ENCODE measurements at places on chromosomes 12 and 14. TPM values are rescaled to one million over a fixed set of nuclear protein-coding genes. Genes with fewer than 3 reads are reported as not detected.

- DNase-seq = no peak
Measured at GRCh38 chr12:102314821-102315220, 117.2 kb upstream of the PMCH start.

- DNase-seq = no peak
Measured at GRCh38 chr12:57770734-57771133, 1.2 kb downstream of the METTL1 start.

GRCh38 chr12:20044351-20044750, 324.0 kb upstream of the PDE3A start:
- no peak for DNase-seq

DNA sequence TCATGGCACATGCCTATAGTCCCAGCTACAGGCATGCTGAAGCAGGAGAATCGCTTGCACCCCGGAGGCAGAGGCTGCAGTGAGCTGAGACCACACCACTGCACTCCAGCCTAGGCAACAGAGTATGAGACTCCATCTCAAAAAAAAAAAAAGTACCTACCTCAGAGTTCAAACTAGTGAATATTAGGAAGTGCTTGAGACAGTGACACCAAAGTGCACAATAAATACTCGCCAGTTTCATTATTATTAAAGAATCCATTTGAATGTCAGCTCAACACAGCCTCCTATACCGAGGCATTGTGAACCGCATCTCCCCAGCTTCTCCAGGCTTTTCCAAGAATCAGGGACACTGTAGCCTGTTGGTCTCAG, 5.0 kb downstream of the GAPDH start:
- DNase-seq = no peak

The SLC6A15 gene
- total RNA-seq = 0.31 TPM

The OTX2 gene
- total RNA-seq = not detected
